Hindlimb muscle (tissue), 1 donor: ENCODE measurements at places on chromosomes 1 and 21. TPM values are rescaled to one million over a fixed set of nuclear protein-coding genes. Genes with fewer than 3 reads are reported as not detected.

The TSPEAR gene
- polyA plus RNA-seq: 0.14 TPM

The SRSF4 gene
- polyA plus RNA-seq: 74.1 TPM

The PTPN7 gene
- polyA plus RNA-seq: 1.1 TPM

The KCNA10 gene
- 0.75 TPM for polyA plus RNA-seq

The FCER1G gene
- 21.4 TPM for polyA plus RNA-seq

The PSMD4 gene
- 121 TPM for polyA plus RNA-seq

DNA sequence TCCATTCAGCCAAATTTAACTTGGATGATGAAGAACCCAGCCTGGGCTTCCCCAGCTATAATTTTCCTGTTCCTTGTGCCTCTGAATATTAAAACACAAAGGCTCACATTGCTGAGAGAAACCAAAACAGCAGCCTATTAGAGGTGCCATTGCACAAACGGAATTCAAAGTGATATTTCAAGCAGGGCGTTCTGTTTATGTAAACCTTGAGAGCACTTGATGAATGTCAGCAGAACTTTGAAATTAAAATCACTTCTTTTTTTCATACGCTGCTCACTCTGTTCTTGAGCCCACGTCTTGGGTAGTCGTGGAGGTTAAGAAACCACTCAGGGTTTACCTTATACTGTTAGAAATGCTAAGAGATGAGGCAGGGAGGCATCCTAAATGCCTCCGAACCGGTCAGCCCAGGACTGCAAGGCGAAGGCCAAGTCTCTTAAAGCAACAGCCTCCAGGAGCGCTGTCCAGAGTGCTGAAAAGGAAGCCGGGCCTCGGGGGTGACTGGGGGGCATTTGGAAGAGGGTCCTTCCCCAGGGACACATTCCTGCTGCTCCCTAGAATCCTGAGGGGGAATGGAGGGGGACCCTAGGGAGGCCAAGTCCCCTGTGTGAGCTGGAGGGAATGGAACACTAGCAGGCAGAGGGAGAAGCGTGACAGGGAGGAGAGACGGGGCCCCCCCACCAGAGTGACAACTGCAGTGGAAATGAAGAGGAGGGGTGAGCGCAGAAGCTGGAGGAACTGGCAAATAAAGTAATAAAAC is 154.8 kb upstream of the VAMP3 start:
- DNase-seq: peak; percentile 46

DNA sequence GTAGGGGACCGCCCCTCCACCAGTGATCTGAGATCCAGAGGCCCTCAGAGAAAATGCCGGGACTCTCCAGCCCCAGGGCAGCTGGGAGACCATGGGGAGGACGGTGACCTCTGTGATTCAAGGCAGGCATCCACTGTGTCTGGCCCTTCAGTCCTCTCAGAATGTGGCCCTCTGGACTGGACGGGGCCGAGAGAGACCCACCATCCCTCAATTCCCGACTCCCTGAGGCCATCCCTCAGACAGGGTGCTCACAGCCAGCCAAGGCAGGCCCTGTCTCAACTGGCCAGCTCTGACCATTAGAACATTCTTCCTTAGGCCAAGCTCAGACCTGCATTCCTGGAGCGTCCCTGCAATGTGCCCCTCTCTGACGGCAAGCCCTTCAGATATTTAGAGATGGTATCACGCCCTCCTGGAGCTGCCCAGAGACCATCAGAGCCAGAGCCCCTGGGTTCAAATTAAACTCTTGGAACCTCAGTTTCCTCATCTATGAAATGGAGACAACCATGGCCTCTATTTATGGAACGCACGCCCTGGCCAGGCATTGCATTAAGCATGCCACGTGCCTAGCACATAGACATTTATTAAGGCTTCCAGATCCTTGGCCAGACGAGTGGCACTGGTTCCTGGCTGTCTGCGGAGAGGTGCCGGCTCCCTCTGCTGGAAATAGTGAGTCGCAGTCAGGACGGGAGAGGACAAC is 9.6 kb upstream of the EPS8L3 start:
- DNase-seq: peak; percentile 81

- no peak for DNase-seq
Observed at GRCh38 chr1:207309745-207310273, 11.7 kb upstream of the CD55 start.

DNA sequence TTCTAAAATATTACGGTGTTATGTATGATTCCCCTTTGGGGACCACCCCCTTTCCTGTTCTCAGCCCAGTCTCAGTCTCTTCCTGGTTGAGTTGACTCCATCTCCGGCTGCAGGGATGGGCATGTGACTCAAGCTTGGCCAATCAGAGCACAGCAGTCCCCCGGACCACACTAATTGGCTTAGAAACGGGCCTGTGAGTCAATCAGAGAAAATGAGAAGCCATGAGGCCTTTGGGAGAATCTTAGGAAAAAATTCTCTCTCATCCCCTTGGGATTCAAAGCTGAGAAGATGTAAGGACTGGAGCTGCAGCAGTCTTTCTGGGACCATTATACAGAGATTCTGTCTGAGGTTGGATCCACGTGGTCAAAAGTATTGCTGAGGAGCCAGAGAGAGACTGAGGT is 10.7 kb upstream of the FHAD1 start:
- no peak for DNase-seq

- no peak for DNase-seq
Observed at GRCh38 chr1:43232482-43232881, 37.3 kb upstream of the TMEM125 start.
